D721Med (cell line): ENCODE measurements at places on chromosomes 1 and 21.

- DNase-seq: no peak
These were observed 62.6 kb downstream of the MAN1C1 start for GRCh38 chr1:25679171-25679570.

DNA sequence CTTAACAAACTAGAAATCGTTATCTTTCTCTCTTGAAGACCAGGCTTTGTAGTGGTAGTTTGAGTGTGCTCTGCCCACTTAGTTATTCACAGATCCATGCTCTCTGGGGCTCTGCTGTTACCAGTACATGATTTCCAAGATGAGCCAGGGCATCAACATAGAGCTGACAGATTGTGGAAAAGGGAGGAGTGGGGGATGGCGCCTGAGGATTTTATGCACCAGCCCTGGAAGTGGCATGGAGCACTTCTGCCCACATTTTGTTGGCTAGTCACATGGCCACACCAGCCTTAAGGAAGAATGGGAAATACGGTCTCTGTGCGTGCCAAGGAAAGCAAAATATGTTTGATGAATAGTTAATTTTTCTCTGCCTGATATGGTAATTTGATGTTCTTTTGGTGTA is 18.2 kb downstream of the TSNAX start:
- DNase-seq: no peak

DNA sequence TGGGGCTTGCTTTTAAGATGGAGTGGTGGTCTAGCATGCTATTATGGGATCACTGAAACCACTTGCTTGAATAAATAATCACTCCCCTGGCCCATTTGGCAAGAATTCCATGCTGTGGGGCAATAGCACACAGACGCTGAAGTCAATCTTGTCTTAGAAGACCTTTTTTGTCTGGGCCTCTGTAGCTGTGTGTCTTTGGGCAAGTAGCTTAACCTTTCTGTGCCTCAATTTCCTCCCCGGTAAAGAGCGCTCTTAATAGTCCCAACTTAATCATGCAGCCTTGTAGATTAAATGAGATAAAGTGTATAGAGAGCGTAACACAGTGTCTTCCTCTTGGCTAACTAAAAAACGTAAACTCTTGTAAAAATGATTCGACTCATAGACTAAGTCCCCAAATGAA is 125.4 kb upstream of the IGSF21 start:
- no peak for DNase-seq

DNA sequence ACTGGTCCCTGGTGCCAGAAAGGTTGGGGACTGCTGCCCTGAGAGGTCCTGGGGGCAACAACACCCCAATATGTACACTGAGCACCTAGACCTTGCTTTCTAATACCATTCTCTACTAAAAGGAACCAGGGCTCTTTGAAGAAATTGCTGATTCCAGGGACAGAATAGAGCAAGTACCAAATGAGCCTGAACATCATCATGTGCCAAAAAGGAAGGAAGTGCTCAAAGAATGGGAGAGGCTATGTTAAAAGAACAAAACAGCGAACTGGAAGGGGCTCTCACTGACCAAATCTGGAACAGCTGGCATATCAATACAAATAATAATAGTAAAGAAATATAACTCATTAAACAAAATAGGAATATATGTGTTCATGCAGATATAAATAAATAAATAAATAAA is 50.8 kb downstream of the PIK3R3 start:
- no peak for DNase-seq

DNA sequence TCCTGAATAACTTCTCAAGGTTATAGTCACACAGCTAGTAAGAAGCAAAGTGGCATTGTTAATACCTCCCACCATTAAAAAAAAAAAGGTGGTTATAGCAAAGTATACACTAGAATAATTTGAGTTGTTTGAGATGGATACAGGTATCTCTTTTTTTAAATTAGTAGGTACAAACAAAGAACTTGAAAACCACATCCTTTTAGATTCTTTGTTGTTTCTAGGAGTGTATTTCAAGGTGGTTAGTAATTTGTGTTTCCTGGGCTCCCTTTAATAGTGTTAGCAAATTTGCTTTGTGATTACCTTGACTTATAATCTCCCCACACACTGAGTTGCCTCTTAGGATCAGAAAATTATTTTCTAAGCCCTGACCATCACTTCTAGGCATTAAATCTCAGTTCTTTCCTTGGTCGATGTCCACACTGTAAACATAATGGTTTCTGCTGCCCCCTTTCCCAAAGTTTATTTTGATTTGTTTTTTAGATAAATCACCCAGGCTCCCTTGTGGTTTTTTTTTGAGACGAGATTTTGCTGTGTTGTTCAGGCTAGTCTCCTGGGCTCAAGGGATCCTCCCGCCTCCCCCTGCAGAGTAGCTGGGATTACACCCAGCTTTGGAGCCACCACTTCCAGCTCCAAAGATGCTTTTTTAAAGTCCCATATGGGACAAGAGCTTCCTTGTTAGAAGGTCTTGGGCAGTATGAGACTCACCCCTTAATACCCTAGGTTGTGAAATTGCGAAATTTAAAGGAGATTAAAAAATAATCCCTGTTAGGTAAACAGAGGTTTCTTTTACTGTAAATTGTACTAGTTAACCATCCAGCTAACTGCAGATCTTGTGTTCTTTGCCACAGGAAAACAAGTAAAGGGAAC is 6.2 kb downstream of the AKIRIN1 start:
- DNase-seq: no peak

DNA sequence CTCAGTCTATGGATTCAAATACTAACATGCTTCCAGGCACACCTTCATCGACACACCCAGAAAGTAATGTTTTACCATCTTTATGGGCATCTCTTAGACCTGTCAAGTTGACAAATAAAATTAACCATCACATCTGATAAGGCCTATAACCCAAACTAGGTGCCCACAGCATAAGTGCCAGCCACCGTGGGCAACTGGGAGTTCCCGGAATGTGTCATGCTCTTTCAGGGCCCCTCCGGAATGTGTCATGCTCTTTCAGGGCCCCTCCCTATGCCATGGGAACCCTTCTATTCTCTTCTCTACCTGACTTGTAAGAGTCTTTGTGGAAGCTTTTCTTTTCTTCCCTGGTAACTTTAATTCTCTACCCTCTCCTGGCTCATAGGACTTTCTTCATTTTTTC is 26.6 kb downstream of the KRTAP24-1 start:
- no peak for DNase-seq

DNA sequence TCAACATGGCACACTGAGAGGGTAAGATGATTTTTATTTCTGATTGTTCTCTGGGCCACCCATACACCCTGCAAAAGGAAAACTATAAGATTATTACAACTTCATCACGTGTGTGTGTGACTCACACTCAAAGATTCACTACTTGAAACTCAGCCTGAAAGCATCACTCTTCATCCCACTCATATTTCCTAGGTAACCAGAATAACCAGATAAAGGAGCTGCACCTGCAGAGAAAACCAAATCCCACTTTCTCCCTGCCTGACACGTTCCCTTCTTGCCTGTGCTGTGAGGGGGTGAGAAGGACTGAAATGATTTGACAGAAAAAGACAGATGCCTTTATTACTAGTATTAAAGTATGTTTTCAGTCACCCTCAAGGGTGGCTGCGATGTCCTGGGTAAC is 131.6 kb downstream of the TGFBR3 start:
- DNase-seq: no peak

GRCh38 chr1:231147896-231148295 is 14.0 kb upstream of the TRIM67 start:
- DNase-seq: no peak

DNA sequence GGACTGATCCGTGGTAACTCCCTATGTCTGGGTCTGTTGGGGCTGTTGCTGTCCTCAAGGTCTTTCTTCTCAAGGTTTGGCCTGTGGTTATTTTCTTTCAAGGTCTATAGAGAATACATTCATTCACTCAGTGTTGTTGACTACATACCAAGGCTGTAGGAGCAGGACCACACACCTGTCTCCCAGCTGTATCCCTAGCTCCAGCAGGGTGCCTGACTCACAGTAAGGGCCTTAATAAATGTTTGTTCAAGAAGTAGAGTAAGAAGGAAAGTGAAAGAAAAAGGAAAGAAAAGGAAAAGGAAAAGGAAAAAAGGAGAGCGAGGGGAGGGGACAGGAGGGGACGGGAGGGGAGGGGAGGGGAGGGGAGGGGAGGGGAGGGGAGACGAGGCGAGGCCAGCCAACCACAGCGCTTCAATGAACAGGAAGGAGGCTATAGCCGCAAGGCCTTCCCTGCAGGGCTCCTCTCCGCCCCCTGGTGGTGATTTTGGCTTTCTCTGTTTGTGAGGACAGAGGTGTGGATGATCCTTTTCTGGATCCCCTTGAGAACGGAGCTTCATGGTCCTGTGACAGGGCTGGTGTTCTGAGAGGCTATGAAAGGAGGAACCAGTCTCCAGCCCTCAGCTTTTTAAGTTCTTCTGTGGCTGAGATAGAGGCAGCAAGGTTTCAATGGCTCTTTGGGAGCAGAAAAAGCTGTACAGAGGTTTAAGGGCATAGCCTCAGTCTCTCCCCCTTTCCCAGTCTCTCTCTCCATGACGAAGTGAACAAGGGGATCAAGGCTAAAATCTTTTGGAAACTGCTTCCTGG is 30.6 kb upstream of the LCE5A start:
- no peak for DNase-seq

DNA sequence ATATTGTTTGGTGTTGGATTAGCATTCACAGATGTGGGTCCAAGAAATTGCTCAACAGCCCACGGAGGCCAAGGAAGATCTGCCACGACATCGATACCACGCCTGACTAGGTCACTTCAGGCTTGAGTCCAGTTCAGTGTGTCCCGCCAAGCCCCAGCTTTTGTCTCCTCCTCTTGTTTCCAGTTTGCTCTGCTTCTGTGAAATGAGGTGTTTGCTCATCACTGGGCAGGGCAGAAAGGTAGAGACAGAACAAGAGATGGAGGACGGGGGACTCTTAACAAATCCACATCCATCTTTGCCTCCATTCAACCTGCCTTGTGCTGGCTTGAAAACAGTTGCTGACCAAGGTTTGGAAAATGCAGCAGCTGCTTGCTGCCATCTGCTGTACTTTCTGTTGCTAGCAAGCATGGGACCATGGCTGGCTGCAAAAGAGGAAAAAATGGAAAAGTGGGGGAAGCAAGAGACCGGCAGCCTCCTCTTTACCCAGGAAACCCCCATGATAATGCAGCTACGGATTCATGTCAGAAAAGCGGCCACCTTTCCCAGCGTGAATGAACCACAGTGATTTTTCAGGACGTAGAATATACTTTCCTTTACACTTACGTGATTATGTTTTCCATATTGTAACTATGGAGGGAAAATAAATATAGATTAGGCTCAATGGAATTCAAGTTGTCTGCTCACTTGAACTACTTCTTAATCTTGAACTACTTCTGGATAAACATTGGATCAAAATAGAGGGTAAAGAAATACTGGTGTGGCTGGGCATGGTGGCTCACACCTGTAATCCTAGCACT is 80.2 kb upstream of the GREM2 start:
- DNase-seq: peak; percentile 51

DNA sequence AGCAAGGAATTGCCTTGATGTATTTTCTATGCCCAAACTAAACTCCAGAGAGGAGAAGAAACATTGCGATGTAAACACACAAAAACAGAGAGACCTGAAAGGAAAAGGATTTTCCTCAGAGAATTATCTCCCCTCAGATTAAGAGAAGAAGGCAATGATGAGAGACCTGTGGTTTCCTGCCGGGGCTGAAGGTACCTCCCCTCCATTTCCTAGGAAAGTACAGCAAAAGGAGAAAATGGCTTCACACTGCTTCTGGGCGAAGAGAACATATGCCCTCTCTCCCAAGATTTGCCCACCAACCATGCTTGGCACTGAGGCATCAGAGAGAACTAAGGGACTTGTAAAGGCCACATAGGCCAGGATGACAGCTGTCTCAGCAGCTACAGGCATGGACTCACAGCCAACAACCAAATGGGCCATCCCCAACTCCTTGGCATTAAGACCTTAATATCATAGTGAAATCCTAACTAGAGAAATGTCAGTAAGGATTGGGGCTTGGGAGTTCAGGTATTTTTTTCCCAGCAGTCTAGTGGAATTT is 523.0 kb downstream of the PTPRC start:
- DNase-seq: no peak

DNA sequence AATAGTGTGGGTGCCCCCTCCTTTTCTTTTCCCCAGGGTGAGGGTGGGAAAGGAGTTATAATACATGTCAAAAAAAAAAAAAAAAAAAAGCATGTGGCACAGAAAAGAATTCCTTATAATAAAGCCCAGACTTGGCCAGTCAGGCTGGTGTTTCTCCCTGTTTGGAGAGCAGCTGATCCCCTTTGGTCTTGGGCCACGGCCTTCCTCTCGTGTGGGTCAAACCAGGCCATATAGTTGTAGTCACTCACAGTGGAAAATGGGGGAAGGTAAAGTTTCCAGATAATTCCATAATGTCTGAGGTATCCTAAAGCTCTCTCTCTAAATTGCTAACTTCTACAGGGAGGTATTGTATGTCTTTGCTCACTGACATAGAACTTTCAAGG is 22.0 kb downstream of the CLIC6 start:
- no peak for DNase-seq

DNA sequence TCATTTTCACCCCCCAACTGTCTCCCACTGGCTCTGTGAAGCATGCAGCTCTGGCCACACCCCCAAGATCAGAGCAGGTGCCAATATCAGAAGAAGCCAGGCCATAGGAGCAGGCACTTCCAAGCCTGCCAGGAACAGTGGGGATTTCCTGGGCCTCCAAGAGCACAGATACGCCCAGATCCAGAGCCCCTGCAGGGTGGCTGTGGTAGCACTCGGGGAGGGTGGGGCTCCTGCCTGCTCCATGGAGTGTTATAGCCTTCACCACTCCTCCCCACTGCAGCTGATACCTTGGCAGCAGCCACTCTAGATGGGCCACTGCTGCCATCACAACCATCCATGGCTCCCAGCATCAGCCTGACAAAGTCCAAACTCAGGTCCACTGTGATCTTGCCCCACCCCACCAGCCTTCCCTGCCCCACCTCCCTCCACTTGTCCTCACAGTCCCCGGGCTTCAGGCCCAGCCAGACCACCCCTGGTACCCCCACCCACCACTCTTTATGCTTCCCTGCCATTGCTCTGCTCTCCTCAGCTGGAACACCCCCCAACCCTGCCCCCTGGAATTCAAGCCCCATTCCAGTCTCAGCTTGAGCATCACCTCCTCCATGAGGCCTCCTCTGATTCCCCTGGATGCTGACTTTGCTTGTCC is 448.3 kb downstream of the MATN1 start:
- no peak for DNase-seq

DNA sequence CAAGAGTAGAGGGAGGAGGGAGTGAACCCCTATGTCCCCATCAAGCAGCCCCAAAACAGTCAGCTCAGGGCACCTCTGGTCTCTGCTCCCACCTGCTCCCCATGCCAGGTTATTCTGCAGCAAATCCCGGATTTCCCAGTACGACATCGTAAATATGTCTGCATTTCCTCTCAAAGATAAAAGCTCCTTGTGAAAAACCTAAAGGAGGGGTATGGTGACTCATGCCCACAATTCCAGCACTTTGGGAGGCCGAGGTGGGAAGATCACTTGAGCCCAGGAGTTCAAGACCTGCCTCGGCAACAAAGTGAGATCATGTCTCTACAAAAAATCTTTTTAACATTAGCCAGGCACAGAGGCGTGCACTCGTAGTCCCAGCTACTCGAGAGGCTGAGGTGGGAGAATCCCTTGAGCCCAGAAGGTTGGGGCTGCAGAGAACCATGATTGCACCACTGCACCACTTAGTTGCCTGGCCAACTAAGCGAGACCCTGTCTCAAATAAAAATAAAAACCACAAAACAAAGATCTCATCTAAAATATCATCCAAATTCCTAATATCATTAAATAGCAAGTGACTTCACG is 7.1 kb downstream of the ACOT7 start:
- no peak for DNase-seq

- DNase-seq: no peak
These were observed 194.4 kb upstream of the KAZN start for GRCh38 chr1:14403961-14404645.
